A673 (cell line): ENCODE measurements at places on chromosomes 3 and 15. TPM values are rescaled to one million over a fixed set of nuclear protein-coding genes. Genes with fewer than 3 reads are reported as not detected.
A peak's percentile ranks its signal among the peaks of the same experiment; 100 is the strongest.

GRCh38 chr3:113745756-113746547, at the start of gene NAA50:
NAA50 (minus strand) TSS chr3:113746249; CDS start chr3:113745949, 300 bp downstream.
- peak; percentile 91 for DNase-seq

- no peak for DNase-seq
Observed at GRCh38 chr3:40962721-40963120, 236.6 kb upstream of the CTNNB1 start.

Gene SPATA12
- total RNA-seq = not detected in 2 replicates

Gene GRAMD2A
- 0.20 and 0.43 TPM in 2 replicates for total RNA-seq

GRCh38 chr3:82001276-82001923, 240.0 kb upstream of the GBE1 start:
- DNase-seq = no peak

- DNase-seq = no peak
Observed at GRCh38 chr15:92920595-92921161, 20.6 kb downstream of the CHD2 start.

Gene NANOGP8
- not detected in 2 replicates for total RNA-seq

GRCh38 chr15:81315452-81316175, 8.3 kb downstream of the STARD5 start:
- no peak for DNase-seq

- peak; percentile 27 for DNase-seq
Observed at GRCh38 chr3:29721789-29722188, 440.9 kb downstream of the RBMS3 start.

Gene ZPLD1
- total RNA-seq = 0.17 TPM in 1 of 2 replicates, not detected in the other

Gene CAV3
- total RNA-seq = not detected in 2 replicates

- DNase-seq = no peak
Observed at GRCh38 chr15:62505762-62506161, 340.7 kb upstream of the C2CD4B start.

- DNase-seq = peak; percentile 65
Observed at GRCh38 chr3:143972155-143972504, 507 bp downstream of the DIPK2A start.

- DNase-seq = peak; percentile 11
Observed at GRCh38 chr15:80309769-80310384, 57.9 kb upstream of the CTXND1 start.

Gene TMC3
- not detected in 2 replicates for total RNA-seq

Gene POLR2M
- total RNA-seq = 106 and 115 TPM in 2 replicates

- DNase-seq = no peak
Observed at GRCh38 chr3:177382944-177383343, 185.7 kb upstream of the TBL1XR1 start.

Gene STAC
- total RNA-seq = 1.9 and 2.0 TPM in 2 replicates

Gene FETUB
- not detected in 2 replicates for total RNA-seq

Gene CCR4
- total RNA-seq = not detected in 2 replicates

GRCh38 chr3:12957824-12958792, 115.1 kb downstream of the IQSEC1 start:
- DNase-seq = no peak

Gene FAM107A
- not detected in 2 replicates for total RNA-seq

Gene MFSD1
- 15.2 and 16.1 TPM in 2 replicates for total RNA-seq

- DNase-seq = no peak
Observed at GRCh38 chr3:84100861-84101260, 857.9 kb upstream of the CADM2 start.
